ENCODE measurements at places on chromosomes 6 and 20.

DNA sequence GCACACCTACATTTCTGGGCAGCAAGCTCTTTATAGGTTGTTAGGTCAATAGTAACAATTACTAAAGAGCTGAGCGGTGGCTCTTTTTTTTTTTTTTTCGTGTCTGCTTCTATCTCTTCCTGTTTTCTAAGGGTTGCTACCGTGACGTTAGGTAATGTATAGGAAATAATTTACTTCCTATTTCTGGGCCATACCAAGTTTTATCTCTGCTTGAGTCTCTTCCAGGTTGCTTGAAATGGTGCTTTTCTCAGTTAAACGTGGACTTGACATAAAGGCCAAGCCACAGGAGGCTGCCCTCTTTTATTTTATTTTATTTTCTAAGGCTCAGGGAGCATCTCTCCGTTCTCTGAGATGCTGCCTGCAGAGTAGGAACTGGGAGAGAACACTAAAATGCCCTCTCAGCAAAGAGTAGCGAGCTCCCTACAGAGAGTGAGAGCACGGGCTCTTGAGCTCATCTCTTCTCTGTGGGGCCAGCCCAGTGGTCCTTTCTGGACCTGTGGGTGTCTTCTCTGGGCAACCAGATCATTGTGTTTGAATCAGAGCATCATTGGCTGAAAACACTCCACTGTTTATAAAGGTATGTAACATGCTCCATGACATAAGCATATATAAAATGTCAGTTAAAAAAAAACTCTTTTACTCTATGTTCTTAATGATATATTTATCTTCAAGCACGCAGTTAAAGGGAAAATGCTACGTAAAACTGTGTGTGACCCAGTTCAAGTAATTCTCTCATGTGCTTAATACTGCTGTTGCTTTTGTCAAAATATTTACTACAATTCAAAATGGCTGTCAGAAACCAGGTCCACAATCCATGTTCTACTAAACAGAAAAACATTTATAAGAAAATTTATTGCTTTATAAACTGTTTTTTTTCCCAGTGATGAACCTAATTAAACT lies at the start of gene ZNF831:
ZNF831 (plus strand) TSS at position 191 of the 900 bp plus-strand sequence. CDS start 27,199 bp downstream, outside the sequence.
- DNase-seq = no peak

DNA sequence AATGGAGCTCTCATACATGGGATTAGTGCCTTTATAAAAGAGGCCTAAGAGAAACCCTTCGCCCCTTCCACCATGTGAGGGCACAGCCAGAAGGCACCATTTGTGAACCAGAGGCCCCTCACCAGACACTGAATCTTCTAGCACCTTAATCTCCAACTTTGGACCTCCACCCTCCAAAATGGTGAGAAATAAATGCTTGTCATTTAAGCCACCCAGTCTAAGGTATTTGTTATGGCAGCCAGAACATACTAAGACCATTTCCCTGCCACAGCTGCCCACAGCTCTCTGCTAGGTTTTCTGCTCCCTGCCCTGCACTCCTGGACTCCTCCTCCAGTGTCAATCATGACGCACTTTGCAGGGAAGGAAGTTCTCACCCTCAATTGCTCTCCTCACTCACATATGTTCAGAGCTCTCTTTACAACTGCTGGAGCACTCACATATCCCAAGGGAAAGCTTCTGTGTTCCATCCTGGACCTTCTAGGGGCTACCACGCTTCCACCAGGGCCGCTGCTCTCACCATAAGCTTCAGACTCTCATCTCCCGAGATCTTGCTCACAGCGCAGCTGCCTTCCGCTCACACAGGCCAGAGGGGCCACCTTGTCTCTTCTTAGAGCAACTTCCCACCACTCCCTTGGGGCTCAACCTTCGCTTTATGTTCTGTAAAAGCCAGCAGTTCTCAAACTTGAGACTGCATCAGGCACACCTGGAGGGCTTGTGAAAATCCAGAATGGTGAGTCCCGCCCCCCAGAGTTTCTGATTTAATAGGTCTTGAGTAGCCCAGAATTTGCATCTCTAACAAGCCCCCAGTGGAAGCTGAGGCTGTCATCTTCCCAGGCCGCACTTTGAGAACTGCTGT lies 1.6 kb upstream of the LY86 start:
- no peak for DNase-seq

GRCh38 chr20:5353624-5354496 lies 37.1 kb upstream of the PROKR2 start:
- peak; percentile 20 for DNase-seq

GRCh38 chr6:31836474-31837368 lies 9.2 kb downstream of the HSPA1B start:
- peak; percentile 45 for DNase-seq

DNA sequence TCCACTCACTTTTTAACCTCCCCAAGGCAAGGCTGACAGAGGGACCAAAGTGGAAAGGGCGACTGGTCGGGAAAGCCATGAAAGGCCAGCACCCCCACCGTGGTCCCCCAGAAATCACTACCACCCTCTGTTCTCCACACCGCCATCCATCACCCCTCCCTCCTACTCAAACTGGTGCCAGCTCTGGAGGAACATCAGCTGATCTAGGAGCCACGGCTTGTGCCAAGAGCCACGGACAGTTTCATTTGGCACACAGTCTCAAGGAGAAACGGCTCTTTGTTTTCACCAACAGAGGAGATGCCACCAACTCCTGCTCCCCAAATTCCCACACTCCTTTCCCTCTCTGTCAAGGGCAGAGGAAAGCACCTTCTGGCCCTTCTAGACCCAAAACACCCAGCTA lies 26.0 kb downstream of the TBC1D7 start:
- no peak for DNase-seq

- DNase-seq = no peak
Measured at GRCh38 chr20:1383623-1384404, 9.0 kb downstream of the FKBP1A start.

GRCh38 chr6:63774961-63775360 lies 139.4 kb downstream of the PHF3 start:
- DNase-seq = no peak

- no peak for DNase-seq
Measured at GRCh38 chr6:90266905-90267621, 29.6 kb downstream of the BACH2 start.

DNA sequence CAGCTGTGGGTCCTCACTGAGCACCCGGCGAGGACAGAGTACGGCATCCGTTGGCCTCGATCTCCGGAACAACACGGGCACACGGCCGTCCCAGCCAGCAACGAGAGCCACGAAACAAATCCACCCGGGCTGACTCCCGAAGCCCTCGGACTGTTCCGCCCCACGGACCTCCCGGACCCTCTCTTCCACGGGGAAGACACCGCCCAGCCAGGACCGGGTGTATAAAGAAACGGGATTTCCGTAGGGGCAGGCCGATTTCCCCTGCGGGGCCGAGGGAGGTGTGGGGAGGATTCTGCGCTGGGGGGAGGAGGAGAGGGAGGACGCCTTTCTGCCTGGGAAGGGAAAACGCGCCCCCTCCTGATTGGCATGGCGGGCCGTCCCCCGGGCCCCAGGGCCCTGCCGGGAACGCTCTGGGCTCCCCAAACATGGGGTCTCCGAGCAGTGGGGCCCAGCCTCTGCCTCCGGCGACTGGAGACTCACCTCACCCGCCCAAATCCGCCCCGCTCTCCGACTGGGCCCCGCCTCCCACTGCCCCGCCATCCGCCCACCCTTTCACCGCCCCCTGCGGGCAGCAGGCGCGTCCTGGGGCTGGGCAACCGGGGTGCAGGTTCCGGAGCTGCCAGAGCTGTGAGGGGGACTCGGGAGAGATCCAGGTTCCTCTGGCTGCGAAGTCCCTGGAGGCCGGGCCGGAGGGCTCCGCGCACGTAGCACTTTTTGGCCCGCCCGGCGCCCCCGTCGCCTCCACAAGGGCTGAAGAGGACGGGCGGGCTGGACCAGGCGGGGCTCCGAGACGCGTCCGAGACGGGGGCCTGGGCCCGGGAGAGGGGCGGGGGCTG lies 679 bp upstream of the PPDPF start:
- DNase-seq = no peak

- no peak for DNase-seq
Measured at GRCh38 chr20:59809630-59810448, 123.6 kb downstream of the SYCP2 start.

DNA sequence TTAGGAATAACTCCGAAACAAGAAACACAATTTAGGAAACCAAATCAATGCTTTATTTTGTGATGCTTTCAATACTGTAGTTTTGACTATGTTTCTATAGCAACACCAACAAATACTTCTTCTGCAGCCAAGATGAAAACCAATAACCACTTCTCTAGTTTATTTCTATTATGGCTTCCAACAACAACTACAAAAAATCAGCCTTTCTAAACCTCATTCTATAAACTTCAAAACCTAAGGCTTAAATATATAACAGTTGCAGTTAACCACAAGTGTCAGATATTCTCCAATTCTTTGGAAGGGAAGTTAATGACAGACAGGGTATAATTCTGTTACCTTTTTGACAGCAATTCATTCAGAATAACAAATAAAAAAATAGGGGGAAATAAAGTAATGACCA lies 80.9 kb downstream of the EPB41L2 start:
- DNase-seq = peak; percentile 45

DNA sequence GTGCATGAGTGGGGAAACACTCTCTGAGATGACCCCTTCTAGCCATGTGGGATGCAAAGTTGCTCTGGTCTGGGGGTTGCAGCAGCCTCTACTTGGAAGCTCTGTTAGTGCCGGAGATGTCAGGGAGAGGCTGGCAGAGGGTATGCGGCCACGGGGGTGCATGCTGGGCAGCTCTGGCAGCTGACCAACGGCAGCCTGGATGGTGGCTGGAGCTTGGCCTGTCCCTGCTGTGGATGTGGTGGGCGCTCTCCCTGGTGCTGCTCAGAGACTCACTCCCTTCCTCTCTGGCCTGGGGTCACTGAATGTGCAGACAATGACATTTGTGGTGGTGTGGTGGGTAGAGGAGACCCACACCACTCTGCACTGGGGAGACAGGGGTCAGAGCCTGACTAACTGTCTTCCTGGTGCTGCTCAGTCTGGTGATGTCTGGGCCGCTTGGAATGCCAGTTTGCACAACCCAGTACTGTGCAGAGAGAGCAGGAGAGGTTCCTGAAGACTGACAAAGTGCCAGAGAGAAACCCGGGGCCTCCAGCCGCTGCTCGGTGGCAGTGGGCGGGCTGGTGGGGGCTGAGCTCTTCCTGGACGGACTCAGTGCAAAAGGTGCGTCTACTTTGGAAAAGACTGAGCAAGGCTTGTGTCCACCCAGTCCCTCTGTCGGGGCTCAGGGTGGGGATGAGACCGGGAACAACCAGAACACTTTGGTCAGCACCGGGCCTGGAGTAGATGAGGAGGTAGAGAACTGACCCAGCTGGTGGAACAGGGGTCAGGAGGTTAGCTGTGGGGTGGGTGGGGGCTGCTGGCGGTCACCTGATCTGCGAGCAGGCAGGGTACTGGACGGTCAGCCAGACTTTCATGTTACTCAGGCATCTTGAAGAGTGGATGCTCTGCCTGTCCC lies 2.7 kb downstream of the MYT1 start:
- no peak for DNase-seq

DNA sequence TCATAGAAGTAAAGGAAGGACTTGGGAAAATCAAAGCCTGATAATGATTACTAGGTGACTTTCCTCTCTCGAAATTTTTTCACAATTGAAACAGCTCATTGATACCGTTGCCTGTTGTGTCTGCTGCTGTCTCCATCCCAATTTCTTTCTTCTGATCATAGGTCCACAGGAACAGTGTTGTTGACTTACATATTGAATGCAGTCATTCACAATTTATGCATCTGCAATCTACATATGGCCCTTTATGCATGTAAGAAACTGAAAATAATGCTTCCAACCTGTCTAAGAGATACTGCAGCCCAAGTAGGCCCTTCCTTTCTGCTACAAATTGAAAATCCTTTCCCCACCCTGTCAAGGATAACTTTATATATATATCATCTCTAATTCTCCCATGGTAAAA lies 381.3 kb downstream of the PKHD1 start:
- no peak for DNase-seq

- no peak for DNase-seq
Measured at GRCh38 chr6:52360028-52360427, 1.9 kb upstream of the PAQR8 start.

DNA sequence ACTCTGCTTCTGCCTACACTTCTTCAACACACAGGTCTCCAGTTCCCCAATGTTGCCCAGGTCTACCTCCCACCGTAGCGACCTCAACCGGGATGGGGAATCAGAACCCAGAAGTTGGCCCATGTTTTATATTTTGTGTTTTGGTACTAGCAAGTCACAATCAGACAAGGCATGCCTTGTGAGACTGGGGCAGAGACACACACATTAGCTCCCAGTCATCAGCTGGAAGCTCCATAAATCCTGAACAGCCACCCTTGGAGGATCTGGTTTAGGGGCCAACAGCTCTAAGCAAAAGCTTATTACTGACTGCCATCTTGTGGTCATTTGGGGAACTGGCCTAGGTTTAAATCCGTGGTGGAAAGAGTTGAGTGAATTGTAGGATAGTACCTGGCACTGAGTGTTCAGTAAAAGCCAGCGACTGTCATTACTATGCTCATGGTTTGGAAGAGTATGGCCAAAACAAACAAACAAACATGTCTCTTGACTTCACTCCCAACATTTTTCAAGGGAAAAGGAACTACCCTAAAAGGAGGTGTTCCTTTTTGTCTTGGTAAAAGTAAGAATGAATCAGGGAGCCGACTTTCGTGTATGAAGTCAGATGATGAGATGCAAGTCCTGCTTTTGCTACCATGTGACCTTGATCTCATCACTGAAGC lies 40.5 kb downstream of the PIM1 start:
- DNase-seq = peak; percentile 83

DNA sequence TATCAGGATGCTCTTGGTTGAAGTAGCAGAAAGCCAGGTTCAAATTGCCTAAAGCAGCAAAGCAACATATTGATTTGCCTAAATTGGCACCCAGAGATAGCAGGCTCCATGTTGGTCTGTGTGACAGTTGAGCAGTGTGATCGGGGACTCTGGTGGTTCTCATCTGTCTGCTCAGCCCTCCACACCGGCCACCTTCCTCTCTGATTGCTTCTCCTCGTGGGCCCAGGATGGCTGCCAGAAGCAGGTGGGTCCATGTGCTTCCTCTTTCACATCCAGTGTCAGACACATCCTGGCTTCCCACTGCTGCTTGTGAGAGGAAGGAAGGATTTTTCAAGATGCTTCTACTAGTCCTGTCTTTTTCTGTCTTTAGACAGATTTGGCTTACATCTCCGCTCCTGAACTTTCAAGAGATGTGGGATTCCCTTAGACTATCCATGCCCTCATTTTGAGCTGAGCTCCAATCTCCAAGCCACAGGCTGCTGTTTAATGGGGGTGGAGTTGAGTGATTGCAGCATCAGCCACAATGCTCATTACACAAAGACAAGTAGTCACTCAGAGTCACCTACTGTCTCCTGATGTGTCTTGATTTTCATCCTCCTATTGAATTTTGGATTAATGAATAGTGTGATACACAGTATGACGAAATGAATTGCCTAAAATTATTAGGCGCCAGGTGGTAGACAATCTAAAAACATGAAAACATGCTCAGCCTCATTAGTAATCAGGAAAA lies 122.2 kb downstream of the ZDHHC14 start:
- DNase-seq = no peak

DNA sequence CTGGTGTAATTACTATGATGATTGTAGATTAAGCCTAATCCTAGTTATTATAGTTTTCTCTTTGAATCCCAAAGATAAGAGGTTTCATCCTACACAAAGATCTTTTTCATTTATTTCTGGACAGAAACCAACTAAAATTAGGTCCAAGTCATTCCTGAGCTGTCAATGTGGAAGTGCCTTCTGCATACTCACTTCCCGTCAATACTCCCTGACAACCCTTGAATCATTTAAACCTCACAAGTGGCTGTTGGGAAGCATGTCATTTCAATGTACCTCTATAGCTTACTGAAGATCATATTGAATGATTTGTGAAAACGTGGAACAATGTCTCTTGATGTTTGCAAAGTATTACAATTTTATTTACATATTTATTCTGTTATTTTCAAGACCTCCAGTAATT lies 274.1 kb downstream of the HACE1 start:
- DNase-seq = no peak

GRCh38 chr6:157070403-157071107 lies 252.8 kb downstream of the TMEM242 start:
- no peak for DNase-seq
